ENCODE measurements at places on chromosomes 16 and 17.

- DNase-seq = no peak
These were observed 499 bp upstream of the HLF start for GRCh38 chr17:55264278-55264644.

GRCh38 chr16:1343428-1344242, 8.0 kb downstream of the TSR3 start:
- no peak for DNase-seq

GRCh38 chr17:81238490-81238814, 403 bp downstream of the TEPSIN start:
- no peak for DNase-seq

- no peak for DNase-seq
These were observed 30.2 kb downstream of the WDR59 start for GRCh38 chr16:74954763-74955162.

DNA sequence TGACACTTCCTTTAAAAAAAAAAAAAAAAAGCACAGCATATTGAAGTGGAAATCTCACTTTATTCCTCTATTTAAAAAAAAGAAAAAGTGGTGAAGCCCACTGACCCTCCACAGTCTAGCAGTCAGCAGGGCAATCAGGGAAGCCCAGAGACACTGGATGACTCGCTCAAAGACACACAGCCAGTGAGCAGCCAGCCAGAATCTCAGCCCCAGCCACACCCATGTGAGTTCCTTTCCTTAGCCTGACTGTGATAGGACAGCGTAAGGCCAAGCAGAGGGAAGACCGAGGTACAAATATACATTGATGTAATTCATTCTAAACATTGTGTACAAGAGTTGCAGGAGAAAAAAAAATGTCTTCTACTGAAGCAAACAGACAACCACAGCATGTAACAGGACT, 22.5 kb downstream of the XPO6 start:
- DNase-seq = no peak

DNA sequence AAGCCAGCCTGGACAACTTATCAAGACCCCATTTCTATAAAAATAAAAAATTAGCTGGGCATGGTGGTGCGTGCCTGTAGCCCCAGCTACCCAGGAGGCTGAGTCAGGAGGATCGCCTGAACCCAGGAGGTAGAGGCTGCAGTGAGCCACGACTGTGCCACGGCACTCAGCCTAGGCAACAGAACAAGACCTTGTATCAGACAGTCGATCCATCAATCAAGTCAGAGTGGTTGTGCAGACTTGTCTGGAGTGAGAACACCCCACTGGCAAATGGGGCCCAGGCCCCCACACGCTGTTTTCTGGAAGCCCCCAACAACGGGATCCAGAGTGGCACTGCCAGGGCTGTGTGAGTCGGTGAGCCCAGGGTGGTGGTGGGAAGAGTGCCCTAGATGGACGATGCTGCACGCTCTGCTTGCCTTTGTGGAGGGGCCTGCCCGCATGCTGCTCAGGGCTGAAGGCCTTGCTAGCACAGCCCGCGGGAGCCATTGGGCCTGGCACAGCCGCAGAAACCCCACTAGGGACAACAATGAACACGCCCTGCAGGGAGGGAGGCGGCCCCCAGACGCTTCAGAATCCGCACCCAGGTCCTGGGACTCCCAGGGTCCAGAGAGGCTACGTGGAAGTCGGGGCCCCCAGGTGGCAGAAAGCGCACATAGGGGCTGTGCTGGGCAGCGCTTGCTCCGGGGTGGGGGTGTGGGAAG, 80.1 kb upstream of the GNG13 start:
- no peak for DNase-seq

Measured in muscle of arm (tissue), 14 donors.